ENCODE measurements at places on chromosomes 3 and 15.
A peak's percentile ranks its signal among the peaks of the same experiment; 100 is the strongest.

GRCh38 chr15:51322621-51323296 is 15.6 kb downstream of the CYP19A1 start:
- no peak for DNase-seq

- DNase-seq: no peak
Observed at GRCh38 chr15:77387365-77388105, 32.4 kb downstream of the PEAK1 start.

- no peak for DNase-seq
Observed at GRCh38 chr3:46113608-46114007, 86.3 kb upstream of the XCR1 start.

DNA sequence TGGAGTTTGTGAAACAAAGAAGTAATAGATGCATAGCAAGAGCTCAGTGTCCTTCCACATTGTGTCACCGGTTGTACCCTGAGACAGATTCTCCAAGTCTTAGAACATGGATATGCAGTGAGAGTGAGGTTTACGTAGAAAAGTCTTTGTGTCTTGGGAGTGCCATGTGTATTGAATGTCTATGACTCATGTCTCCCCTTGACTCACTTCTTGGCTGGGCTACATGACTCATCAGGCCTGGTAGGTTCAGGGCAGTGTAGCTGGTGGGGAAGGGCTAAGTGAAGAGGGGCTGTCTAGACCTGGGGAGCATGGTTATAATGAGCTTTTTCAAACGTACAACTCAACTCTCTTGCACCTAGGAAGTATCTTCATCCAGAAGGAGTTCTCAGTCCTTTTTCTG is 167.4 kb downstream of the GAP43 start:
- peak; percentile 67 for DNase-seq

GRCh38 chr3:53846134-53846850 is at the start of the genes CHDH and IL17RB:
Gene CHDH, minus strand, starts transcription at chr3:53846419. Its CDS starts 22,411 bp downstream, at chr3:53824008.
Gene IL17RB, plus strand, starts transcription at chr3:53846568. Its CDS starts 21 bp downstream, at chr3:53846589.
- no peak for DNase-seq

GRCh38 chr15:40388941-40389823 is 6.7 kb downstream of the KNSTRN start:
- DNase-seq: no peak

GRCh38 chr3:76310089-76310488 is 524.7 kb upstream of the ZNF717 start:
- DNase-seq: no peak

GRCh38 chr3:27559835-27560234 is 75.7 kb upstream of the SLC4A7 start:
- no peak for DNase-seq

DNA sequence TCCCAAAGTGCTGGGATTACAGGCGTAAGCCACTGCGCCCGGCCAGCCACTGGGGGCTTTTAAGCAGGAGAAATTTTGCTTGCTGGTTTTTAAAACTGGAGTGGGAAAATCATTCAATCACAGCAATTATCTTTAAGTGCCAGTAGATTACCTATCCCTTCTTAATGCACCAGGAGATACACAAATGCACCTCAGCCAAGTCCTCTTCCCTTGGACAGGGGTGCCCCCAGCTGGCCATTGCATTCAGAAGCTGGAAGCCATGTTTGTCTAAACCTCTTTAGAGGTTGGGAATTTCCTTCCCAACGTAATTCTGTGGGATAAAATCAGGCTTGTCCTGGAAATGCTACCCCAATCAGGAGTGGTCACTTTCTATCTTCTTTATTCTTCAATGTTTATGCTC is 26.6 kb downstream of the MIX23 start:
- DNase-seq: no peak

GRCh38 chr15:100781961-100782530 is 97.6 kb upstream of the ALDH1A3 start:
- DNase-seq: no peak

DNA sequence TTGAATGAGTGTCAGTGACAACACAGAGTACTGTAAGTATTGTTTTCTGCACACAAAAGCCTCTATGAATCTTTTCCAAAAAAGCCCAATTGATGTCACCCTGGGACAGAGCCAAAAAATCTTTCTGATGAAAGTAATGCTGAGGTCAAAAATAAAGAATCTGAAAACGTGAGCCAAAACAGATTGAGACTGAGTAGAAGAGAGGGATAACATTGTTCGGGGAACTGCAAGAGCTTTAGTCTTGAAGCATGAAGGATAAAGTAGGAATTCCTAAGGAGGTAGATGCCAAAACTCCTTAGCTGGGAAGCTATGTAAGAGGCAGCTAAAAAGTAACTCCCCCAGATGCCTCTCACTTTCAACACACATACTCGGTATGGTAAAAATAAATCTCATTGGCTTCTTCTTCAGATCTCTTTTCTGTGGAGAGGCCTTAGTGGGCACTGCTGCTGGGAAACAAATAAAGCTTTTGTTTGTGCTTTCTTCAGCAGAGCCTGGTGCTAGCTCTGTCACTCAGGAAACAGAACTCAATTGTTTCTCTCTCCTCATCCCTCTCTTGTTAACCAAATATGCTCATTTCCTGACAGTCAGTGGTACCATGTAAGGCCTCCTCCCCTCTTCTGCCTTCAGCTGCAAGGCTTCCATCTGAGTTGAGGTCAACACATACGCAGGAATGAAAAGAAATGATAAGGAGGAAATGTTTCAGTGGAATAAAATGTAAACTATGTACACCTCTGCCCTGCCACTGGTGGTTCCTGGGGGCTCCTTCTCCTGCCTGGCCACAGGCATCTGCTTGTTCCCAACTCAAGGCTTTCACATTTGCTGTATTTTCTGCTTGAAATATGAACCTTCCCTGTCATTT is 58.1 kb downstream of the CD200 start:
- no peak for DNase-seq

- DNase-seq: no peak
Observed at GRCh38 chr3:61925721-61926120, 364.4 kb downstream of the PTPRG start.

- DNase-seq: no peak
Observed at GRCh38 chr3:179026636-179027035, 45.0 kb downstream of the ZMAT3 start.

DNA sequence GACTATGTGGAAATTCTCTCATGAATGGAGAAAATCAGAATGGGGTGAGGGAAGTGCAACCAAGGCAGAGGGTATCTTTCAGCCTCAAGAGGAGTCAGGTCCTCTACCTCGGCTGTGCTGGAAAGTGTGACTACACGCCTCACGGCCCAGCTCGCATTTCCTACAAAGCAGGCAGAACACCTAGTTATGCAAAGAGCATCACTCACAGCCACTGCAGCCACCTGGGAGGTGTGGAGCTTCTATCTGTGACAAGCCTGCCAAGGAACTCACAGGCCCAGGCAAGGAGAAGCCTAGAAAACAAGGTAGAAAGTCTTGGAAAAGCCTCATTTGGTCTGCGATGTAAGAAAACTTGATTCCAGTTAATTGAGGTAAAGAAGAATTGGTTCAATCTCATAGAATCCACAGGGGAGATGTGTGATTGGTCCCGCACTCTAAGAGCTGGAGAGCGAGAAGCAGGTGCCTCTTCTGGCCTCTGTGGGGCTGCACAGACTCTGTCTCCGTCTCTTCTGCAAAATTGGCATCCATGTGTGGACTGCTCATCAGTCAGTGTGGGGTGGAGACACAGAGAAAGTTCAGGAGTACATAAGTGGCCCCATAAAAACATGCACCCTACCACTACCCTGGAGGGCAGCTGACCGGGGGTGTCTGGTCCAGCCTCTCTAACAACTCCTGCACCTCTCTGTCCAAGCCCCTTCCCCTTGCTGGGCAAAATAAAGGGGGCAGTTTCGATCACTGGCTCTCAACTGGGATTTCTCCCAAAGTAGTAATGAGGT is 76.8 kb downstream of the TAMM41 start:
- DNase-seq: no peak

- no peak for DNase-seq
Observed at GRCh38 chr3:149424918-149425317, 47.5 kb upstream of the TM4SF1 start.

GRCh38 chr15:52150043-52150825 is 37.7 kb upstream of the BCL2L10 start:
- no peak for DNase-seq

- no peak for DNase-seq
Observed at GRCh38 chr3:128494367-128494650, 1.3 kb upstream of the GATA2 start.

- no peak for DNase-seq
Observed at GRCh38 chr3:5021116-5022092, 42.2 kb downstream of the BHLHE40 start.

GRCh38 chr3:117171124-117171523 is 461.5 kb downstream of the TUSC7 start:
- DNase-seq: no peak

DNA sequence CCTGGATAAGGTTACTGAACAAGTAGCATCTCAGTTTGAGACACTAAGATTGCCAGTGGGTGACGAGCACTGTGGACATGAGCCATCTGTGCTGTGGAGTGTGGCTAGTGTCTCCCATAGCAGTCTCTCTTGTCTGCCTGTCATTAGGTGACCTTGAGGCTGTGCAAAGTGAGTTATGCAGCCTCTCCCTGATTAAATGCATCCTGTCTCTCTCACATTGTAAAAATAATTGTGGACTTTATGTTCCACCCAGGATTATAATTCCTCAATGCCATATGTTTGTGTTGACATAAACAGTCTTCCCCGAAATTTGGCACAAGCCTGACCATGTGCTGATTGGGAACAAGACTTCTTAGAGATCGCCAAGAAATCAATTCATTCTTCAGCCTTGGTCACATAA is 168.9 kb downstream of the MYRIP start:
- DNase-seq: no peak

DNA sequence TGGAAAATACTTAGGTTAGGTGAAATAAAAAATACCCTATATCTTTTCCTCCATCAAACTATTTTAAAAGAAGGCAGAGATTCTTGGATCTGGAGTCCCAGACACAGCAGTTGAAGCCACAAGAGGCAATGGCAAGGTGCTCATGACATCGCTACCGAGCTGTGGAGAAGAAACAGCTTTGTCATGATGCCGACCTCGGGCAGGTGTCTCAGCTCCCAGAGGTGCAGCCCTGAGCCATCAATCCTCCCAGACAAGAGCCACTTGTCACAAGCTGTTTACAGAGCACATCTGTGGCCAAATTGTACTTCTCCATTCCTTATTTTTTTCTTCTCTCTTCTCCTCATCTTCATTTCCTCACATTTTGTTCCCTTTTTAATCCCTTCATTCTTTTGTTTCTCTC is 50.8 kb downstream of the GPR176 start:
- no peak for DNase-seq

DNA sequence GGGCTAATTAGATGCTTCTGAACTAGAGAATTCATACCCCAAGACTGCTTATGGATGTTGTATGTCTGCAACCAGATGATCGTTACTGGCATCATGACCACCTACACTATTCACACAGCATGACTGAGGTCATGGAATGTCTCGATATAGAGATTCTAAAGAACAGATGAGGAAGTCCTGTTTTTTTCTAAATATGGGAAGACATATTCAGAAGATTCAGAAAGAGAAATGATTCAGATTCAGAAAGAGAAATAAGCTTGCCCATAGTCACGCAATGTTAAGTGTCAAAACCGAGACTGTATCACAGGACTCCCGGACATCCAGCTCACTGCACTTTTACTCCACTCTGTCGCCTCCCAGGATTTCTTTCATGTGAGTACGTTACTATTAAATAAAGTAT is 136.2 kb downstream of the TPRG1 start:
- DNase-seq: no peak

GRCh38 chr3:14911651-14912050 is 35.7 kb upstream of the NR2C2 start:
- no peak for DNase-seq

DNA sequence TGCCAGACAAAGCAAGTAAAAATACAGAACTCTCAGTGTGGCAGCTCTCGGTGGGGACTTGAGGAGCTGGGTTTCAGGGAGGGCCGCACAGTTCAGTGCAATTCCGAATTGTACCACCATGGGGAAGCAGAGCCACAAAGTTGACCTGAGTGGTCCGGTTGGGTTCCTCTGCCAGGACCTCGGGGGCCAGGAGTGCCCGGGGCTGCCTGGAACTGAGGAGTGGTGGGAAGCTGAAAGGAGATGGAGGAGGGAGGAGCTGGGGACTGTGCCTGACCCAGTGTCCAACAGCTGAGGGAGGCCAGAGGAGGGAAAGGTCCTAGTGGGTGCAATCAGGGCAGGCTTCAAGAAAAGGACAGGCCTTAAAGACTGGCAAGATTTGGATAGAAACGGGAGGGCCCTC is 32.2 kb upstream of the TRH start:
- DNase-seq: peak; percentile 15

- DNase-seq: no peak
Observed at GRCh38 chr3:194685718-194686413, at the start of gene FAM43A. Gene FAM43A, plus strand, starts transcription at chr3:194685883. Its CDS starts 944 bp downstream, at chr3:194686827.

- no peak for DNase-seq
Observed at GRCh38 chr15:42402455-42403205, 43.3 kb downstream of the CAPN3 start.

DNA sequence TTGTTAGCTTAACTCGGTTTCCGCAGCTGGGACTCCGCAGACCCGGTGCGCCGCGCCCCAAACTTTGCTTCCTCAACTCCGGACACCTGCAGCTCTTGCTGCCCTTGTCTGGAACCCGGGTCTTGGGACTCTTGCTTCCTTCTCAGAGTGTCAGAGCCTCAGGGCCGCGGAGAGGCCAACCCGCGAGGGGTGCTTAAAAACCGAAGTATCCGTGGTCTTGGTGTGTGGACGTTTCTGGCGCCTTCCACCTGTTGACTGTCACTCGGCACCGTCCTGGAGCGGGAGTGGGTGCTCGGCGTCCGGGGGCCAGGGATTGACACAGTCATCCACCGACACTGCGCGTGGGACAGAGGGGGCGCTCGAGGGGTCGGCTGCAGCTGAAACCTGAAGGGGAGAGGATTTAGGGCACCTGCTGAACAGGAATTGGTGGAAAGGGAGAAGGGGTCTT is 386 bp downstream of the SQOR start:
- peak; percentile 82 for DNase-seq

- no peak for DNase-seq
Observed at GRCh38 chr3:191070201-191070600, 128.8 kb upstream of the OSTN start.

- DNase-seq: no peak
Observed at GRCh38 chr3:171850960-171851659, 8.0 kb downstream of the TMEM212 start.

- no peak for DNase-seq
Observed at GRCh38 chr3:115512565-115513415, 110.5 kb upstream of the GAP43 start.

DNA sequence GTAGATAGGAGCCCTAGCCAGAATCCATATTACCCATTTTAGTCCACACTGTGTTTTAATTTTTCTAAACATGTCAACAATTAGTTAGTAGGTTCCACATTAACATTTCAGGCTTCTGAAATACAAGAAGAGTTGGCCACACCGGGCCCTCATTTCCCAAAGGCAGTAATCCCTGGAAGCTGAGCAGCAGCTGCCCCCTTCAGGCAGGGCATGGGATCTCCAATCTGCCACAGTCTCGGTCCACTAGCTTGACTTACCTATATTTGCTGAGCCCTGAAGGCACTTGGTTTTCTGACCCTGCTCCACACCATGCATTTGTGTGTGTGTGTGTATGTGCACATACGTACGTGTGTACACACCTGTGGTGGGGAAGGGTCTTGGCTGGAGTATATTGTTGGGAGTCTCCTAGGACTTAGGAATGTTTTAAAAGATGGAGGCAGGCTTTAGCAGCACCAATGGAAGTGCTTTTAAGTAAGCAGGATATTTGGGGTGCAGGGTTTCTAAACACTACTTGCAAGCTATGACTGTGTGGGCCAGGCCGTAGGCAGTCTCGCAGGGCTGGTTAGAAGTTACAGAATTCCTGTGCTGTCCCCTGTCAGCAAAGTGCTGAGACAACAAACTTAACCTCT is 71.2 kb upstream of the SOX14 start:
- no peak for DNase-seq

GRCh38 chr3:128182656-128183055 is 29.4 kb downstream of the EEFSEC start:
- no peak for DNase-seq

- DNase-seq: no peak
Observed at GRCh38 chr3:123143669-123144411, 57.9 kb upstream of the SEC22A start.

Measured in NK-92 treated with Interleukin-12 subunit alpha and Interleukin-12 subunit beta, amount 100 ng/mL, for 24 hours (cell line).